Stimulated activated naive CD8-positive, alpha-beta T cell treated with anti-CD3 and anti-CD28 coated beads, Interleukin-15, amount 100 ng/mL, for 72 hours (primary cell): ENCODE measurements at places on chromosomes 2 and 18.

DNA sequence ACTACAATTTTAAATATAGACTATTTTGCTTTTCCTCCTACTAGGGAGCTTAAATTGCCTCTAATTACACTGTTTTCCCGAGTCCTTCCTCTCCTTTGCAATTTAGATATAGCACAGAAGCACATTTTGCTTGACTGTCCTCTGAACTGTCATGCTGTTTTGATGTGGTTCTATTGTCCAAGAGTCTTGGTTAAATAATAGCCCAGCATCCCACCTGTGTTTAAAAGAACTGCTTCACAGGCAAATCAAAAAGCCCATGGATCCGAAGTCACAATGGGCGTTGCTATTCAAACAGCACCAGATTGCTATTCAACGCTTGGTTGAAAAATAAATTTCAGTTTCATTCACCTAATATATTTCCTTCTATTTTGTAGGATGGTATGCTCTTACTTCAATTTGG, 22.3 kb upstream of the ACTR3 start:
- no peak for DNase-seq

- no peak for DNase-seq
These were observed 25.1 kb downstream of the COLEC12 start for GRCh38 chr18:475202-476031.

DNA sequence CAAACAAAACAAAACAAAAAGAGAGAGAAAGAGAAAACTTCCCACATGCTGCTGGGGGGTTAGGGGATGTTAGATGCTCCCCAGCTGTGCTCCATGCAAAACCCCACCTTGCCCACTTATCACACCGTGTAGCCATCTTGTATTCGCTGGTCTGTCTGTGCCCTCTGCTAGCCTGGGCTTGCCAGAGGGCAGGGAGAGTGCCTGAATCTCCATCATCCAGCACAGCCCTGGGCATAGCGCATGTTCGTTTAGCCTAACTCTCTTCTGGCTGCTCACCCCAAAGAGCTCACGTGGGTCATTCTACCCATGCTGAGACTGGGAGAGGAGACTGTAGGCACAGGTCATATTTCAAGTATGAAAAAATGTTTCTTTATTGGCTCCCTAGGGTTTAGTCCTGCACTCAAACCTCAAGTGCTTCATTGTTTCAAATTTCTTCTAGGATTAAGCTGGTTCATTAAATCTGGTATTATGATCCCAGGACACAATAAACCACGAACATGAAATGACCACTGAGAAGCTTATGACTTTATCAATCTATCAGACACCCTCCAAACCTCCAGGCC, 100.5 kb downstream of the KCNF1 start:
- no peak for DNase-seq

GRCh38 chr2:70959851-70960832, 18.3 kb upstream of the ANKRD53 start:
- no peak for DNase-seq

DNA sequence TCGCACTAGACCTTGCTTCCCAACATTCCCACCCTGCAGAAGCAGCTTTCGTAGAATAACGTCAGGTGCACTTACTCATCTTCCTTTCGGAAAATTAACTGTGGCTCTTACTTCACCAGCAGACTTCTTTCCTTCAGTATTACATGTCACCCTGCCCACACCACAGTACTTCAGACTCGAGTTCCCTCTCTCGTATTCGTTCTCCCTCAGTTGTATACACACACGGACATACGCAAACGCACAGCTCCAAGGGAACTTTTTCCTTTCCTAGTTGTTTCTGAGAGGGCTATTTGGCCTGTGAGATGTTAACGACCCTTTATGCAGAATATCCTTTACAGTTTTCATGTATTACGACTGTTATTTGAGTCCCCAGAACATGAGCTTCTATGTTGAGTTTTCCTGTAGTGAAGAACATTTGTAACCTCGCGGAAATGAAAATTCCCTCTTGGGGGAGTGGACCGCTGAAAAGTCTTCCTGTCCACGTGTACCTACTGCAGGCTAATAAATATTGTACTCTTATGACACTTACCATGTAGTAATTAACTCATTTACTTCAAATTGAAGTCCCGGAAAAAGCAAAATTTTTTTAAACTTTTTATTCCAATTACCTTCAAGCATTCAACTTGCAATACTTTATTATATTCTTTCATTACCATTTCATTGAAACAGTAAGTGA, 908 bp downstream of the ERLEC1 start:
- no peak for DNase-seq

DNA sequence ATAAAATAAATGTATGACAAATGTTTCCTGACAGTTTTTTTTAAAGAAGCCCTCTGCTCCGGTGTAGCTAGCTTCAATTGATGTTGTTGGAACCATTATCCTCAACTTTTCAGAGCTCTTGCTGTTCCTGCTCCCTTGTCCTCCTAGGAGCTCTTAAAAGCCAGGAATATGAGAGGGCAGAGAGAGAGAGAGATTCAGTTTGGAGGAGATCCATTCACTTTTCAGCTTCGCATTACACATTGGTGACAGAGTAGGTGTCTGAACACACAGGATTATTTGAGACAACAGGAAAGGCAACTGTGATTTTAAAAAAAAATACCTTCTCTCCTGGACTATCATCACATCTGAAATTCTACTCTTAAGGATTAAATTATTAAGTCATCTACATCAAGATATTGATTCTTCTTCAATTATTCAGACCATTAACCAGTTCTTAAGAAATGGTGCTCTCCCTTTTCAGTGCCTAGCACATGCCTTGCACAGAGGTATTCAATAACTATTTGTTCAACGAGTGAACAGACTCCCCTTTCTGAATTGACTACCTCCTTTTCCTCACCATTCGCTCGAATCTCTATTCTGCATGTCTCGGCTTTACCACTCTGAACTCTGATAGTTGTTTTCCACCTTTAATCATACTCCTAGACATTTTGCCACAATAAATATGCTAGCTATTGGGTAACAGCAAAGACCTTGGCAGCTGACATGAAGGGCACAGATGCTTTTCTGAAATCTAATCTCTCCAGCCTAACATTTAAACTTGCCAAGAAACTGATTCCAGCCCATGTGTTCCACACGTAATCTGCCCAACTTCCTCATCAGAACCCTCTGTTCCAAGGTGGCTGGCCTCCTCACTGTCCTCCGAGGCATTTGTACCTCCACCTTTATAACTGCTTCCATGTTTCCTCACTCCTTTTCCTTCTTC, 28.6 kb upstream of the SLC35F5 start:
- DNase-seq = no peak

DNA sequence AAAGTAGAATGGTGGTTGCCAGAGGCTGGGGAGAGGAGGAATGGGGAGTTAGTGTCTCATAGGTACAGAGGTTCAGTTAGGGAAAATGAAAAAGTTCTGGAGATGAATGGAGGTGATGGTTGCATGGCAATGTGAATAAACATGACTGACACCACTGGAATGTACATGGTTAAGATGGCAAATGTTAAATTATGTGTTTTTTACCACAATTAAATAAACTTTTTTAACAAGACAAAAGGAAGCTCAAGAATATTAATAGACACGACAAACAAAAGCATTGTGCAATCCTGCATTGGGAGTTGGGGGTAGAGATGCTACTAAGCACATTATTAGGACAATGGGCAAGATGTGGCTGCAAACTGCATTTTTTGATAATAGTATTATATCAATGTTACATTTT, 147.7 kb downstream of the TWIST2 start:
- DNase-seq = no peak

GRCh38 chr2:95109260-95109659, 12.3 kb downstream of the MRPS5 start:
- no peak for DNase-seq

DNA sequence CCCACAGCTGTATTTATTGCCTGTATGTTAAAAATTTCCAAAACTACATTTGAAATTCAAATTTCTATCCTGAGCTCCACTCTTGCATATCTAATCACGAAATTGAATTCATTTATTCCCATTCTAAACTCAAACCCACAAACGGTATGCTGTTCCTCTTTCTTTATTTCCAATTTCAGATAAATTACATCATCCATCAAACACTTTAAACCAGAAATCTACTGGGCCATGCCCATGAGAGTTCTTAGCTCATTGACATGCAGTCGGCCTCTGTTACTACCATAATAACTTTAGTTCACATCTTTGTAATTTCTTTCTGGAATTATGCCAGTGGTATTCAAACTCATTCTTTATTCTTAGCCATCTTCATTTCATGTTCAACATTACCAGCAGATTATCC, 100.3 kb downstream of the COL3A1 start:
- no peak for DNase-seq

DNA sequence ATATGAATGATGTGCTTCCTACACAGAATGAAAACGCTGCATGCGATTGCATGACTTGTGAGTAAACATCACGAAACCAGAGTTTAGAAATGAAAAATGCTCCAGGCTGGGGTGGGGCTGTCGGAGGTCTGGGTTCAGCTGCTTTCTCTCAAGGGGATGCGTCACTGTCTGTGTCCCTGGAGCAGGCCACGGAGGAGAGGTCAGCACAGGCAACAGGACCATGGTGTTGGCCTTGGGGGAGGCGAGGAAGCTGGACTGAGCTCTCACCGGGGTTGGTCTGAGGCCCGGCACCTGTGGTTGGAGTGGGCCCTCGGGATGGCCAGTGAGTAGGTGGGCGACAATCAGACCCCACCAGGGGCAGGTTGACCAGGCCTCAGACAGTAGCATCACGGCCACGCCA, 89.0 kb upstream of the TMEM18 start:
- no peak for DNase-seq

GRCh38 chr2:2057125-2057721, 273.9 kb downstream of the MYT1L start:
- peak; percentile 54 for DNase-seq

DNA sequence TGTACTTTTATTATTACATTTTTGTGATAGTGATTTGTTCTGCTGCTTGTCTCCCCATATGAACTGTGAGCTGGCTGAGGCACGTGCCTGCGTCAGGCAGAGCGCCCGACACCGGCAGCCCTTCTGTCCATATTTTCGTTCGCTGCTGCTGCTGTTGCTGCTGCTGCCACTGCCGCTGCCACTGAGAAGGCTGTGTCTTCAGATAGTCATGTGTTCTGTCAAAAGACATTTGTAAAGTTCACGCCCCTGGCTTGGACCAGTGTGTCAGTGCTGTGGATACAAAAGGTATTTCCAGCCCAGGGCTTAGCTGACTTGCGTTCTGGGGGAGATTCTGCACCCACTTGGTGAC, 47.0 kb downstream of the TWIST2 start:
- no peak for DNase-seq

DNA sequence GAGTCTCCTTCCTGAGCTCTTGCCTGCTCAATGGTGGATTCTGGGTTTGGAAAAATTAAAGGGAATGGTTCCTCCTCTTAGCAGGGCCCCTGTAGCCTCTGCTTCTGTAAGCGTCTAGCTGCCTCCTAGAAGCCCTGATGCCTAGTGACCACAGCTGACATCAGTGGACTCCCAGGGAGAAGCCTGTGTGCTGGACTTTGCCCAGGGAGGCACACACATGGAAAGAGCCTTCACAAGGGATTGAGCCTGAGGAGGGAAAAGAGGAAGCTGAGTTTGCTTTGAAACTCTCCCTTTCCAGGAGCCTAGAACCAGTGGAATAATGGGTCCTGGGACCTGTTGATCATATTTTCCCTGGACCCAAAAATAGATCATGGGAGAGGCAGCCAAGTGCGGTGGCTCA, 1.4 kb upstream of the CFAP65 start:
- no peak for DNase-seq

DNA sequence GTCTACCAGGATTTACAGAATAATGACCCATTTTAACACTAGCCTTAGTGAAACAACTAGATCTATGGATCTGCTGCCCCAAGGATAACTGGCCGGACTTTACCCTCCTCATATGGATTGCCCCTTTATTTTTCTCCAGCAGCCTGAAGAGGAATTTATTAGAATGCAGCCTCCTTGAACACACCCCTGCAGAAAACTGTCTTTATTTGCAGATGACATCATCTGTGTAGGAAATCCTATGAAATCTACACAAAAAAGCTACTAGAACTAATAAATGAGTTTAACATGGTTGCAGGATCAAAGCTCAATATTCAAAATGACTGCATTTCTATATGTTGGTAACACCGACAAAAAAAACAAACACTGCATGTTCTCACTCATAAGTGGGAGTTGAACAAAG, 29.6 kb downstream of the LBH start:
- no peak for DNase-seq

- no peak for DNase-seq
These were observed 13.9 kb downstream of the SCYGR8 start for GRCh38 chr2:227759411-227760118.

GRCh38 chr2:3399829-3400228, 20.3 kb downstream of the TRAPPC12 start:
- no peak for DNase-seq

DNA sequence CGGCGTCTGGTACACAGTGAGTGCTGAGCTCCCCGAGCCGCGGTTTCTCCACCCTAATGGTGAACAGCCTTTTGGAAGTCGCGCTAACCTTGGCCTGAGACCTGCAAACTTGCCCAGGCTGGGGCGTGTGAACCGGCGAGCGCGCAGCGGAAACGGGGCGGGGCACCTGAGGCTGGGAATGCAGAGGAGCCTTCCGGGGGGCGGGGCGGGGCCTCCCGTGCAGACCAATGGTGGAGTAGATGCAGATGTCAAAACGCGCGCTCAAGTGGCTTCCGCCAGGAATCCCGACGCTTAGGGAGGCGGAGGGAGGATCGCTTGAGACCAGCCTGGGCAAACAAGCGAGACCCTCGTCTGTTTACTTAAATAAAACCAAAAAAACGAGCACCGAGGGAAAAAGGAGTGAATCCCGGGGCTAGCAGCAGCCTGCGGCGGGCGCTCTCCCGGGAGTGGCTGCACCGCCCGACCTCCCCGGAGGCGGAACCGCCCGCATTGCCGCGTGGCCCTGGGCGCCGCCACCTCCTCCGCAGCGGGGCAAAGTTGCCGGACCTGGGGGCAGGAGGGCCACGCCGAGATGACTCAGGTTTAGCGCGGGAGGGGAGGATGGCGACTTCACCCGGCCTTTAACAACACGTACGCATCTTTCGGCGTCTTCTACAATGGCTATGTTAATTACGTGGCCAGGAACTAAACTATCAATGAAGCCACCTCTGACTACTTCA, 2.2 kb upstream of the RRM2 start:
- DNase-seq = peak; percentile 92

GRCh38 chr2:199977984-199978415, 22.6 kb downstream of the MAIP1 start:
- peak; percentile 80 for DNase-seq
